Ascending aorta (tissue), 2 donors: ENCODE measurements at places on chromosomes 5 and 9.

DNA sequence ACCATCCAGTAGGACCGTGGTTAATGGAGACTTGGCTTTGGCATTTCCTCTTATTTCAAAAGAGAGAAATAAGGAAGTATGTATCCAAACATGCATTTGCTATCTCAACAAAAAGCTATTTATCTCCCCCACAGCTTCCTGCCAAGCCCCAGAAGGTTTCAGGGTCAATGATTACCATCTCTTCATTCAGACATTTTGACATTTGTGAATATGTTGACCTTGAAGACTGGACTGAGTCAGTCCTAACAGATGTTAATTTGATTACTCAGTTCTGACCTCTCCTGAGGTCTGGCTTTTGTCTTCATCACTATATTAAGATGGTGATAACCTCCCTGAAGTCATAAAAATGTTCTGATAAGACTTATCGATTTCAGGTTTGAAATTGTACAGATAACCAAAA is 479.4 kb downstream of the AGTPBP1 start:
- DNase-seq = no peak

DNA sequence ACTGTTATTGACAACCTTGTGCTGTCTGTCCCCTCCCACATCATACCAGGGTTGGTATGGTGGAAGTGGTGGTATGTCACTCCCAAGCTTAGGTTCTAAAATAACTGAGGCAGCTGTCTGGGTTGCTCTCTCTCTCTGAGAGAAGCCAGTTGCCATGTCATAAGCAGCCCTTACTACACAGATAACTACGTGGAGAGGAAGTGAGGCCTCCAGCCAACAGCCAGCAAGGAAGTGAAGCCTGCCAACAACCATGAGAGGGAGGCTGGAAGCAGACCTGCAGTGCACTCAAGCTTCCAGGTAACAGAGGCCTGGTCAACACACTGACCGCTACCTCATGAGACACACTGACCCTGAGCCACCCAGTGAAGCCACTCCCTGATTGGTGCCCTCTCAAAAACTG is 18.6 kb downstream of the CTNNAL1 start:
- peak; percentile 67 for DNase-seq

DNA sequence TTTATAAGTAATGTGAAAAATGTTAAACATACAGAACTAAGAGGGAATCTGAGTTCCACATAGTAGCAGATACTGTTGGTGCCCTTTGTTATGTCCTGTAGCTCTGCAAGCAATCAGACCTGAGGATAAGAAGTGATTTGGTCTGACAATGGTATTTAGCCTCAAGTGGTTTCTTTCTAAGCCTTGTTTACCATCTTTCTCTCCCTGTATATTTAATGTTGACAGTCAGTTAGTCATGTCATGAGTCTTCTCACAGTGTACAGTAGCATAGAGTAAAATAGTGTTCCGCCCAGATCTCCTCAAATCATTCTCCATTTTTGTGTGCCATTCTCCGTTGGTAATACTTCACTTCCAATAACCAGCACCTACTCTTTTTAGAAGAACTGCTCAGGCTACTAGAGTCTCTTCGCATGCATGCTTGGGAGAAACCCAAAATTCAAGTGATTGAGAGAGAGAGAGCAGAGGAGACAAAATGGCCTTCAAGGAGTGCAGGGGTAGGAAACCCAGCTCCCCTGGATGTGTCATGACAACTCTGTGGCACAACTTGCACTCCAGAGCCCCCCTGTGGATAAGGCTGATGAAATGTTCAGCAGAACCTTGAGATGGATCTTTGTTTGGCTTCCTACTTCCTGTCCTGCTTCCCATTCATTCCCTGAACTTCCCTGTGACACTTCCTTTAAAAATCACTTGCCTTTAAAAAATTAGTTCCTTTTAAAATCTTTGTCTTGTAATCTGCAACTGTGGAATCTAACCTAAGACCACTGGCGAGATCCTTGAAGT is 129.2 kb upstream of the FST start:
- no peak for DNase-seq

GRCh38 chr5:175842506-175842905 is 28.9 kb upstream of the CPLX2 start:
- DNase-seq = no peak

DNA sequence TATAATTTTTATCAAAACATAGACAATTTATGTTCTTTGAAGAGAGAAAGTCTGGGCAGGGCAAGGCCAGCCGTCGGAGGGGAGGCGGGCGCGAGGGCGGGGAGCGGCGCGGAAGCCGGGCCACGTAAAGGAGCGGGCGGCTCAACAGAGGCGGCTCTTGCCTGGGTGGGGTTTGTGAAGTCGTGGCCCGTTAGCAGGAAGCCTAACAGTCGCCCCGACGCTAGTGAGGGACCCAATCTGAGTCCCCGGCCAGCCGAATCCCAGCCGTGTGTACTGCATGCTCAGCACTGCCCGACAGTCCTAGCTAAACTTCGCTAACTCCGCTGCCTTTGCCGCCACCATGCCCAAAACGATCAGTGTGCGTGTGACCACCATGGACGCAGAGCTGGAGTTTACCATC is 1129.2 kb downstream of the CDH9 start:
- no peak for DNase-seq

- DNase-seq = no peak
Observed at GRCh38 chr5:22751536-22751935, 101.6 kb downstream of the CDH12 start.

DNA sequence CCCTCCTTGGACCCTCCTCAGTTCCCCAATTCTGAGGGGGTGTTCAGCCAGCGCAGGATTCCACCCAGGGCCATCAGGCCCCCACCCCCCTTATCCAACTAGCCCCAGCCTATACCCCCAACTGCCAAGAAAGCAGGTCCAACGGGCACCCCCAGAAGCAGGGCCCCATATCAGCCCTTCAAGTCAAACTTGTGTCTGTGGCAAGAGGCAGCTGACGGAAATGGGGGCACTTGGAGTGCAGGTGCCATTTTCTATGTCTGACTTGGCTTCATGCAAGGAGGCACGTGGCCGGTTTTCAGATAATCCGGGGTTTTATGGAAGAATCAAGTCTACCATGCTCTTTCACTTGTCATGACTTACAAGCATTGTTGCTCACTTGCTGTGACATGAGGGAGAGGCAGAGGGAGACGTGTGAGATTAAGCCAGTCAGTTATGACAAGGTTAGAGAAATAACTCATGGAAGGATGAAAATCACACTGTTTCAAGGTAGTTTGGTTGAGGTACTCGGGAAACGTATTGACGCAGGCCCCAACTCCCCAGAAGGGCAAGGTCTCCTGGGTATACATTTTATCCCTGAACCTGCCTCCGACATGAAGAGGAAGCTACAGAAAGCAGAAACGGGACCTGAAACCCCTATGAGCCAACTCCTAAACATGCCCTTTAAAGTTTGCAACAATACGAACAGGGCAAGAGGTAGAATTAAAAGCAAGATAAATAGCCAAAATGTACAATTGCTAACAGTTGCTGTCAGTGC is 26.5 kb upstream of the CLPTM1L start:
- DNase-seq = no peak

DNA sequence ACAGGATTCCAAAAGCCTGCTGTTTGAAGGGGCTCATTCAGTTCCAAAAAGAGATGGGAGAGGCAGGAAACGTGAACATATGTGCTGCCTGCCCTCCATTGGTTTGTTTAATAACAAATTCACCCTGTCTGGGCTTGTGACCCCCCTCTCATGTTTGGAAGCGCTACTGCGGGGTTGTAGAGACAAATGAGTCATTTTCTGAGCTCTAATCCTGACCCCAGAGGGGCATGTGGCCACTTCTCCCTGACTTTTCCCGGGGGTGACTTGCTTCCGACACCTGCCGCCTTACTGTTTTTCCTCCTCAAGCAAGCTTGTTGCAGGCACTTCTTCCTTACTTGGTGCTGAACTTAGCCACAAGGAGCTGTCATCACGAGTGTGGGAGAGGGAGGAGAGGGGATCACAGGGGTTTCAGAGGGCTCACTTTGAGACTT is 75.9 kb downstream of the LMNB1 start:
- DNase-seq = no peak

DNA sequence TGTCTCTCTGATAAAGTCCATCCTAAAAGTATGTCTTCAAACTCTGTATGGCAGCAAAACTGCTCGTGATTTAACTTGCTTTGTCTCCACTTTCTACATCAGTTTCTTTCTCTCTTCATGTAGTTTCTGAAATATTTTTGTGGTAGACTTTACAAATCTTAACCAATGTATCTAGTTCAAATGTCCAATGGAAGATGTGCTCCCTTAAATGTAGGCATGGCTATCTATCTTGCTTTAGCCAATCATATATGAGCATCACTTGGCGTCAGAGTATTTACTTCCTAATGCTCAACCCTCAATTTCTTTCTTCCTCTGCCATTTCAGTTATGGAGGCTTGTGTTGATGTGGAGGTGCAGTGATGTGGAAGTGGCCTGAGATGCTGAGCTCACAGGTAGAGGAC is 206.1 kb upstream of the ZNF608 start:
- no peak for DNase-seq

- DNase-seq = no peak
Observed at GRCh38 chr5:130994496-130995253, 170.4 kb downstream of the HINT1 start.

GRCh38 chr5:40198736-40199135 is 481.0 kb upstream of the PTGER4 start:
- no peak for DNase-seq

DNA sequence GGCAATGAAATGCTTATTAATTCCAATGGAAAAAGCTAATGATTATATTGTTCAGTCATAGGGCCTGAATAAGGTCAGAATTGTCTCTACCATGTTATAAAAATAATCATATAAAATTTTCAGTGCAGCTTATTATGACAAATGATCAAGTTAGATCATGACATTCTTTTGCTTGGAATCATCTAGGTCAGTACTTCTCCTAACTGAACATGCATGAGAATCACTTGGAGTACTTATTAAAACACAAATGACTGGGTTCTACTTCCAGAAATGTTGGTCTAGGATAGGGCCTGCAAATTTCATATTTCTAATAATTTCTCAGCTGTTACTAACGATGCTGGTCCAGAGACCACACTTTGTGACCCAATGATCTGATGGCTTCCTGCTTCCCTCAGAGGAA is 806.0 kb upstream of the ZNF608 start:
- DNase-seq = no peak

DNA sequence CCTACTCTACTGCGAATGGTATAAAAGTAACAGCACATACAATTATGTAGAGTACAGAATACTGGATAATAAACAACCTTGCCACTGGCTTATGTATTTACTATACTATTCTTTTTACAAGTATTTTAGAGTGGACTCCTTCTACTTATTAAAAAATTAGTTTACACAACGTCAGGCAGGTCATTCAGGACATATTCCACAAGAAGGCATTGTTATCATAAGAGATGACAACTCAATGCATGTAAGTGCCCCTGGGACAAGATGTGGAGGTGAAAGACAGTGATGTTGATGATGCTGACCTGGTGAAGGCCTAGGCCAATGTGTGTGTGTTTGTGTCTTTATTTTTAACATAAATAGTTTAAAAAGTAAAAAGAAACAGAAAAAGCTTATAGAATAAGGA is 421.7 kb downstream of the CDH12 start:
- DNase-seq = no peak

DNA sequence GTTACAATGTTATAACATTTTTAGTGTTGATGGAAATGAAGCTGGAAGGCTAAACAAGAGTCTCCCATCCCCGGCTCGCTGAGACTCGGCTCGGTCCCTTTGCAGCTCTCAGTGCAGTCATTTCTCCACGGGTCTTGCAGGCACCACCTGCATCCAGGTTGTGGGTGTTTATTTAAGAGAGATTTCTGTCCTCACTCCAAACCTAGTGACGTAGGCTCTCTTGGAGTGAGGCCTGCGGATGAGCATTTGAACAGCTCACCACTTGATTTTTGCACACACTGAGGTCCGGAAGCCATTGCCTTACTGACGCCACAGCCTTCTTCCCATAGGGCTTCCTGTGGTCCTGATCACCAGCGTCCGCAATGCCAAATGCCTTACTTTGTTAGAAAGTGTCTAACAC is 197.7 kb upstream of the OTULINL start:
- no peak for DNase-seq

- no peak for DNase-seq
Observed at GRCh38 chr5:34411470-34412346, 244.4 kb upstream of the RAI14 start.

GRCh38 chr5:137252512-137252911 is 246.6 kb downstream of the SPOCK1 start:
- no peak for DNase-seq

DNA sequence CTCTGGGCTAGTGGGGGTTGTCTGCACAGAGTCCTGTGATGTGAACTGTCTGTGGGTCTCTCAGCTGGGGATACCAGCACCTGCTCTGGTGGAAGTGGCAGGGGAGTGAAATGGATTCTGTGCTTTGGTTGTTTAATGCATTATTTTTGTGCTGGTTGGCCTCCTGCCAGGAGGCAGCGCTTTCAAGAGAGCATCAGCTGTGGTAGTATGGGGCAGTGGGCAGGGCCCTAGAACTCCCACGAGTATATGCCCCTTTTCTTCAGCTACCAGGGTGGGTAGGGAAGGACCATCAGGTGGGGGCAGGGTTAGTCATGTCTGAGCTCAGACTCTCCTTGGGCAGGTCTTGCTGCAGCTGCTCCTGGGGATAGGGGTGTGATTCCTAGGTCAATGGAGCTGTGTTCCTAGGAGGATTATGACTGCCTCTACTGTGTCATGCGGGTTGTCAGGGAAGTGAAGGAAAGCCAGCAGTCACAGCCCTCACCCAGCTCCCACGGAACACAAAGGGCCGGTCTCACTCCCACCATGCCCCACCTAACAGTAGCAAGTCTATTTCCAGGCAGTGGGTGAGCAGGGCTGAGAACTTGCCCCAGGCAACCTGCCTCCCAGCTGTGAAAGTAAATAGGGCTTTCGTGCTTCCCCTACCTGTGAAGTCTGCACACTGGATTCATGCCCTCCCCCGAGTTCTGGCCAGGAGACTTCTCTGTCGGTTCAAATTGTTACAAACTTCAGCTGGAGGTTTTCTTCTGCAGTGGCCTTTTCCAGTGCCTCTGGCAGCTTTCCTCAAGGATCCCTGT is 25.7 kb upstream of the FAM81B start:
- DNase-seq = no peak

DNA sequence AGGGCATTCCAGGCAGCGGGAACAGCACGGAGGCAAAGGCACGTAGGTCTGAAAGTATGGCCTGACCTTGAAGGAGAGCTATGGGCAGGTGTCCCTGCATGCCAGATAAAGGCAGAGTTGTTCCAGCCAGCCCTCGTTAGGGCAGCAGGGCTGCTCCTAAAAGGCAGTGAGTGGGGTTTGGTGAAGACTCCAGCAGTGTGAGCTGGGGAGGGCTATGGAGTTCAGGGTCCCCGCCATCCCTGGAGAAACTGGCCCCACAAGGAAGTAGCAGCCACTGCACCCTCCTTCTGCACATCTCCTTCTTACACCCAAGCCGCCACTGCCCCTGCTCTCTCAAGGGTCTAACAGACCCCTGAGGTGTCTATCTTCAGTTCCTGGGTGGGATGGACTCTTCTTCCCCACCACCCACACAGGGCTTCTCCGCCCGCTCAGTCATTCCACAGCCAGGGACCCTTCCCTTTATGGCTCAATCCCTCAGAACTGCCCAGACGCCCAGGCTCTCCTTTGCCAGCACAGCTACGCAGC is 1.4 kb downstream of the AKNA start:
- DNase-seq = no peak
